ENCODE measurements at places on chromosomes 1 and 21.

- DNase-seq, result no peak
Measured at GRCh38 chr1:91776068-91776794, 109.7 kb downstream of the TGFBR3 start.

- peak; percentile 60 for DNase-seq
Measured at GRCh38 chr1:9181990-9182783, 52.4 kb upstream of the H6PD start.

- DNase-seq, result no peak
Measured at GRCh38 chr1:178487070-178487615, 9.6 kb downstream of the CLEC20A start.

GRCh38 chr1:33634806-33635205, 162.4 kb downstream of the ZSCAN20 start:
- peak; percentile 25 for DNase-seq

DNA sequence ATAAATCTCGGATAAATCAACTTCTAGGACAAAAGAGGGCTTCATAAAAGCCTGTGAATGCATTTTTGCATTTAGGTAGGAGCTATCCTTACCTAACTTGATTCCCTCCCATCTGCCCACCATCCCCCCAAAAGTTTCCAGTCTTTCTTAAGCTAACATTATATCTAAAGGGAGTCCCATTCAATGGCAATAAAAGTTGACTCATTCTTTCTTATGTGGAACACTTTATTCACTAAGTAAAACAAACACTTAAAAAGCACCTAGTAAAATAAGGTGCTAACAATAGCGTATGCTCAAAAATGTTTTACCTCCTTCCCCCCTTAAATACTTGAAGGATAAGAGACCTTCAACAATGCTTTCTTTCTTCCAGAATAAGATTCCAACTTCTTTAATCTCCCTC, 83.8 kb downstream of the GON4L start:
- DNase-seq, result no peak

GRCh38 chr21:36693489-36694030, 5.4 kb upstream of the SIM2 start:
- DNase-seq, result no peak

GRCh38 chr1:221565711-221566110, 176.2 kb downstream of the DUSP10 start:
- no peak for DNase-seq

DNA sequence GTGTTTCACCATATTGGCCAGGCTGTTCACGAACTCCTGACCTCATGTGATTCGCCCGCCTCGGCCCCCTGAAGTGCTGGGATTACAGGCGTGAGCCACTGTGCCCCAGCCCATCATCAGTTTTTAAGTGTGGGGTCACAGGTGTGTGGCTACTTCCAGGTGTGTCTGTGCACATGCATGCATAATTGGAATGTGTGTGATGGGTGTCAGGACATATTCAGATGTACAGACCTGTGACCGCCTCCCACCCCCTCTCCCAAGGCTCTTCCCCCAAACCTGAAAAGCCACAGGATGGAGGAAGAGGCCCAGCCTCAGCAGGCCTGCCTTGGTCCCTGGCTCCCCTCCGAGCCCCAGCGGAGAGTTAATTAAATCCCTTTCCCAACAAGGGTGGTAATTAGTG, 37.3 kb upstream of the CSF3R start:
- peak; percentile 25 for DNase-seq

- DNase-seq, result no peak
Measured at GRCh38 chr1:30742963-30743559, 14.5 kb downstream of the LAPTM5 start.

GRCh38 chr1:67610450-67610849, 74.6 kb upstream of the GADD45A start:
- DNase-seq, result no peak

GRCh38 chr1:48794816-48795215, 18.1 kb upstream of the BEND5 start:
- no peak for DNase-seq

GRCh38 chr21:41427556-41427955, 1.5 kb downstream of the MX1 start:
- DNase-seq, result no peak

- DNase-seq, result no peak
Measured at GRCh38 chr1:112114540-112114939, 125.1 kb upstream of the KCND3 start.

DNA sequence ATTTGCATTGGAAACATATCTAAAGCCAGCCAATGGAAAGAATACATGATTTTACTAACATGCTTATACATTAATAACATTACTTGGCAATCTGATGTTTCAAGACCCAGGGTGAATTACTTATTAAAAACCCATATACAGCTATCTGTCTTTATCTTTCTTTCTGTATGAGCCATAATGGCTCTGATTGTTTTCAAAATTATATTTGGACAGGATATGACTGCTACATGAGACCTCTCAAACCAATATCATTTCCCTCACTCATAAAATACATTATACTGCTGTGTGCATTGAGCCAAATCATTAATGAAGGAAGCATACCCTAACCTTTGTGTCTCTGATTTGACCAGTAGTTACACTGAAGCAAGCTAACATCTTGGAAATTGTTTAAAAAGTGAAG, 205.9 kb upstream of the DPYD start:
- no peak for DNase-seq

Data from head of caudate nucleus (tissue), 42 donors.